ENCODE measurements at places on chromosomes 2 and 18. TPM values are rescaled to one million over a fixed set of nuclear protein-coding genes. Genes with fewer than 3 reads are reported as not detected.

Gene NTSR2
- not detected for total RNA-seq

Gene PROKR1
- total RNA-seq: 1.3 TPM

Gene IL36B
- not detected for total RNA-seq

Gene COBLL1
- 85.9 TPM for total RNA-seq

Gene SESTD1
- total RNA-seq: 167 TPM

Gene FEV
- total RNA-seq: not detected

Gene CYP26B1
- 41.9 TPM for total RNA-seq

Gene SLC38A11
- total RNA-seq: 1.1 TPM

Gene VSNL1
- not detected for total RNA-seq

Gene HOXD8
- total RNA-seq: 13.3 TPM

Gene ACMSD
- total RNA-seq: not detected

Gene M1AP
- 0.32 TPM for total RNA-seq

Gene CHN1
- 7.0 TPM for total RNA-seq

Gene ATP5F1A
- 303 TPM for total RNA-seq

Gene PDE6D
- total RNA-seq: 21.8 TPM

Gene KLHL29
- 23.6 TPM for total RNA-seq

Gene GPBAR1
- total RNA-seq: 34.8 TPM

Gene TMEM198
- total RNA-seq: 2.6 TPM

Gene ANKRD30B
- 0.39 TPM for total RNA-seq

Gene RND3
- 225 TPM for total RNA-seq

Gene DNAJC27
- total RNA-seq: 10.5 TPM

Gene IL1RN
- total RNA-seq: 8.9 TPM

Gene ACADL
- 10.9 TPM for total RNA-seq

Gene PHOSPHO2
- 9.9 TPM for total RNA-seq

Gene ZC3H15
- 59.5 TPM for total RNA-seq

Gene RBM45
- 13.1 TPM for total RNA-seq

Gene CCDC68
- total RNA-seq: 6.0 TPM

Gene LONRF2
- total RNA-seq: 5.9 TPM

Gene FHOD3
- 5.4 TPM for total RNA-seq

Gene OR6B2
- not detected for total RNA-seq

Gene SLC16A14
- total RNA-seq: 2.5 TPM

Gene C1GALT1C1L
- 2.5 TPM for total RNA-seq

Gene DUSP19
- total RNA-seq: 0.67 TPM

Gene CCBE1
- total RNA-seq: 2.3 TPM

All from mesenteric fat pad (tissue), 1 donor.